ENCODE measurements at places on chromosomes 12 and 14. TPM values are rescaled to one million over a fixed set of nuclear protein-coding genes. Genes with fewer than 3 reads are reported as not detected.

DNA sequence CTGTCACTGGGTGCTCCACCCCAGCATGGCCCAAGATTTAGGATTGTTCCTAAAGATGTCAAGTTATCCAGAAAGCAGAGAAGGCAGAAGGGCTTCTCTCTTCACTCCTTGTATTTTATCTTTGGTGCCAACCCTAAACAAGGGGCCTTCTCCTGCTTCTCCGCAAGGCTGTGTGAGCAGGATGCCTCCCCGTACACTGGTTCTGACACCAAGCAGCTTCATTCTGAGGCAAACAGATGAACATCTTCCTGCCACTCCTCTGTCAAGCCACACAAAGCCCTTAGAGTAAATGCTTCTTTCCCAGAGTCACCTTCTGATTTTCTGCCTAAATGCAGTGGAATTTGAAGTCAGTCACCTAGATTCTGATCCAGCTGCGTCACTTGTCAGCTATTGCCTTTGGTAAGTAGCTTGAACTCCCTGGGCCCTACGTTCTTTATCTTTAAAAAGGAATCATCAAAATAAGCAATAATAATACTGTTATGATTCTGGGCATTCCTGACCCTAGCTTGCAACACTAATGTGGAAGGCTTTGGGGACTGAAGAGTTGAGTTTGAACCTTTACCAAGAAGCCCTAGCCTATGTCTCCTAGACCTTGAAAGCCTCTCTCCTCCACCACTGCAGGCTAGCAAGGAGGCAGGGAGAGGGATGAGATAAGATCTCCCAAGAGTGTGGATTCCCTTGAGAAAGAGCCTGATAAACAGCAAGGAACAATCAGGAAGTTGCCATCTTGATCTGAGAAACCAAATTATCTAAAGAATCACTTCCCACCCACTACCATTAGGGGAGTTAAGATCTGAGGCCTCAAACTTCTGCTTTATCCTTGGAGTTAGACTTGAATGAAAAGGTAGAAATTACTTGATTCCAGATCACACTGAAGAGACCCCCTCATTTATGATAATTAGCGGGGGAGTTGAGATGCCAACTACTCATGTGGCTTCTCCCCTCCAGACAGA lies 5.7 kb downstream of the KRT73 start:
- no peak for DNase-seq
- H3K4me3 ChIP-seq, result no peak overlapping the region
- no peaks in the 10 kb centered on the region for H3K36me3 ChIP-seq
- no peaks in the 10 kb centered on the region for H3K4me1 ChIP-seq

DNA sequence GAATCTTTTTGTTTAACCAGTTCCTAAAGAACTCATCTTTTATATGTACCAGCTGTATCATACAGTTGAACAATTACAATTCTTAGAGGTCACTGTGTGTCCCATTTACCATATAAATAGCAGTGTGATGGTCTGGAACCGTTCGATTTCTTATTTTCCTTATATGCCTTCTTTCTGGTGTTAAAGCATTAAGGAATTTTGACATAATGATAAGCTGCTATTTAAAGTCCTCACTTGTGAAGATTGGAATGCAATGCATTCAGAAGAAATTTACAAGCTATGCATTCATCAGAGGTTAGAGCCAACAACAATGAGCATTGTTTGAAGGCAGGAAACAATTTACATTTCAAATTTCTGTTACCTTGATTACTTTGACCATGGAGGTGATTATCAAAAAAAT lies 80.0 kb upstream of the PRICKLE1 start:
- no peaks in the 10 kb centered on the region for H3K27me3 ChIP-seq
- DNase-seq, result no peak
- H3K36me3 ChIP-seq, result no peaks in the 10 kb centered on the region
- no peaks in the 10 kb centered on the region for H3K4me1 ChIP-seq
- no peak overlapping the region for H3K27ac ChIP-seq

GRCh38 chr12:131939007-131939406 lies 9.9 kb downstream of the PUS1 start:
- no peak overlapping the region for H3K27ac ChIP-seq
- H3K4me1 ChIP-seq, result no peaks in the 10 kb centered on the region
- H3K36me3 ChIP-seq, result no peaks in the 10 kb centered on the region
- no peak overlapping the region for H3K4me3 ChIP-seq
- DNase-seq, result no peak

DNA sequence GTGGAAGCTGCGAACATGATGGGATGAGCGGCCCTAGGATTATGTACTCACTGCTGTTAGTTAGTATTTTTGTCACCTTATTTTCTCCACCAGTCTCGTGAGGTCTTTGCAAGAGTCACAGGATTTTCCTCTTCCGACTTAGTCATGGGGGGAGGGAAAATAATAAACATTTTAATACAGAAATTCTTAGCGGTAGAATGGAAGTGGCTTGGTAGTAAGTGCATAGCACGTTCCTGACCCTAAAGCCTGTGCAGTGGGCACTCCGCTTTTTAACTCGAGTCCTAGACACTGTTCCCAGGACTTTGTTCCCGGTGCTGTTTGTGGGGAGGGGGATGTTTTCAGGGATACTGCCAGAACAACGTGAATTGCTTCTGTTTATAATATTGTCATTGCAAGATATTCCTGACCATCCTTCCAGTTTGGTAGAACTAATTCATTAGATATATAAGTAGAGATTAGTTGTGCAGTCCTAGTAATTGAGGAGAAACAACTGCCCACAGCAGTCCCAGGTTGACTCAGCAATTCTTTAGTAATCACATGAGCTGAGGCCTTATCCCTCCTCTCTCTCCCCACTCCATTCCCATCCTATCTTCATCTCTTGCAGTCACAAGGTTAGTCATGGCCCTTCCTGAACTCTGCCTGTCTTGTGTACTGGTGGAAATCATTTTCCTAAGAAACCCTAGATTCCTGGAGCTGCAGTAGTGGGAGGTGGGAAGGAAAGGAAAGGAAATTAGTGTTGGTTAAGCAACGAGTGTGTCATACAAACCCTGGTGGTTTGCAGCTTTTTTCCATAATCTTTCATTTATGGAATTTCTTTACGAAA lies 799 bp downstream of the SLC38A6 start:
- peak overlapping the region; percentile 96 for H3K27ac ChIP-seq
- H3K36me3 ChIP-seq, result no peaks in the 10 kb centered on the region
- H3K27me3 ChIP-seq, result no peaks in the 10 kb centered on the region

DNA sequence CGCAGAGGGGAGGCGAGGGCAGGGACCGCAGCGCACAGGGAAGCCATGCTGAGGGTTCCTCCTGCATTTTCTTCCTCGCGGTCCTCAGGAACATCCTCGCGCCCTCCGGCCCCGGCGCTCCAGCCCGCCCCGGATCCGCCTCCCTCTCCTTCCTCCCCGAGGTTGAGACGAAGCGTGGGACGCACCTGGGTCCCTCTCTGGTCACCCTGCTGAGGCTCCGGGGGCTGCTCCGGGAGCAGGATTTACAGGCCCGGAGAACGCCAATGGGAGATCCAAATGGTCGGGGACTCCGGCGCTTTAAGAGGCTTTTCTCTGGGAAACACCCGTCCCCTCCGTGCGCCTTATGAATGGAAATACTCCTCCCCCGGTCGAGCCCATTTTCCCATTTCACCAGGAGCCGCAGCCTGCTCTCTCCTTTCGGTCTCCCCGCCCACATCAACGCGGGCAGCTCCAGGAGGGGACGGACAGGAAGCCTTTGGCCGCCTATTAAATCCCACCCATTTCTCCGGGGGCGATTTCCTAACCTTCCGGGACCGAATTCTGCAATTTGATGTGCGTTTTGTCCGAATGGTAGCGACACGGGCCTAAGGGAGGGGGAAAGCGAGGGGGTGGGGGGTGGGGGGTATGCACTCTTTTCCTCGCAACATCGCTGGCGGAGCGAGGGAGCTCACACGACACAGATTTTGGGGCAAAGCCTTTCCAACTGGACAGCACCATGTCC lies at the start of gene UNC79:
UNC79 (plus strand) TSS at position 625 of the 721 bp plus-strand sequence; CDS start at position 716, 91 bp downstream.
- H3K4me3 ChIP-seq, result no peak within 1 kb of the TSS
- H3K27ac ChIP-seq, result no peak within 1 kb of the TSS
- no peak for DNase-seq
- H3K27me3 ChIP-seq, result peaks cover 37% of the 10 kb centered on the region
- H3K4me1 ChIP-seq, result no peaks in the 10 kb centered on the region

DNA sequence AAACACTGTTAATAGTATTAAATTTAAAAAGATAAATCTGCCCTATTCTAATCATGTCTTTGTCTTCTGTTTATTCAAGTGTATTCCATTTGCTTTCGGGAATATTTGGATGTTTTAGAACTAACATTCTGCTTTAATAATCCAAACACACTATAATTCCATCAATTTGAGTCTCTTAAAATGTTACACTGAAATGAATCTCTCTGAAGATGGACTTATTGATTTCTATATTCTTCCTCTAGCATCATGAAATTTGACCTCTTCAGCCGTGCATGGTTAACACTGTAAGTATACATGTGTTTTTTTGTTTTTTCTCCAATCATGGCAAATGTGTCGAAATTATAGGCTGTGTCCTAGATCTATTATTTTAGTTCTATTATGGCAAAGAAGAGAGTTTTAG lies 339.2 kb downstream of the ACSS3 start:
- H3K27me3 ChIP-seq, result no peaks in the 10 kb centered on the region
- DNase-seq, result no peak
- H3K36me3 ChIP-seq, result no peaks in the 10 kb centered on the region

DNA sequence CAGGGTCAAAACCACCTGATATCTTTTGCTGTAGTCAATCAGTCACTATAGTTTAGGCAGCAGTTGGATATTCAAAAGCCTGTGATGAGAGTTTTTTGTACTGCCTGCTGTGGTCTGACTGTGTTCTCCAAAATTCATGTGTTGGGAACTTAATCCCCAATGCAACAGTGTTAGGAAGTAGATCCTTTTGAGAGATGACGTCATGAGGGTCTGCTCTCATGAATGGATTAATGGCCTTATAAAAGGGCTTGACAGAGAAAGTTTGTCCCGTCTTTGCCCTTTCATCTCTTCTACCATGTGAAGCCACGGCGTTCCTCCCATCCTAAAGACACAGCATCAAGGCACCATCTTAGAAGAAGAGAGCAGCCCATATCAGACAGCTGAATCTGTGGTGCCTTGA lies 50.8 kb upstream of the PDE3A start:
- no peak overlapping the region for H3K27ac ChIP-seq
- DNase-seq, result no peak
- H3K4me1 ChIP-seq, result no peaks in the 10 kb centered on the region
- H3K36me3 ChIP-seq, result no peaks in the 10 kb centered on the region
- H3K4me3 ChIP-seq, result no peak overlapping the region

GRCh38 chr12:58896278-58896677 lies 24.0 kb downstream of the LRIG3 start:
- no peaks in the 10 kb centered on the region for H3K36me3 ChIP-seq
- DNase-seq, result no peak

DNA sequence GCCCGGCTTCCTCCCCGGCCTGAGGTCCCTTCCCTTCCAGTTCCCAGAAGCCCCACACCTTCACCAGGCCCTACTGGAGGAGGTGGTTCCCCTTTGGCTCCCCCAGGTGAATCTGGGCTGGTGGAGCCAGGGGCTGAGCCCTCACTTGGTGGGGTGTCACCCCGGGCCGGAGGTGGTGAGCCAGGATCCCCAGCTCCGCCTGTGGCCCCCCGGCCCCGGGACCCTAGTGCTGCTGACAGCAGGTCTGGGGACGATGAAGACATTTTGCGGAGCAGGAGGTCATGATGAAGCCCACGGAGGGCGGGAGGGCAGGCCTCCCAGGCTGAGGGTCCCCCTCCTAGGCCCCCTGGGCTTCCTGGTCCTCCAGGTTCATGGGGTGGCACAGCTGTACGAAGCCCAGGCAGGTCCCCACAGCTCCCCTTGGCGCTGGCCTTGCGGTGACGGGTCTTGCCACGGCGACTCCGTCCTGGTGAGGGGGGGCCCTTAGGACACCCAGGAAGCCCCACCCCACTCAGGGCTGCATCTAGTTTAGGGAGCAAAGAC lies 16.6 kb downstream of the MAP3K12 start:
- no peaks in the 10 kb centered on the region for H3K36me3 ChIP-seq
- no peak for DNase-seq
- H3K4me3 ChIP-seq, result no peak overlapping the region
- no peaks in the 10 kb centered on the region for H3K4me1 ChIP-seq

DNA sequence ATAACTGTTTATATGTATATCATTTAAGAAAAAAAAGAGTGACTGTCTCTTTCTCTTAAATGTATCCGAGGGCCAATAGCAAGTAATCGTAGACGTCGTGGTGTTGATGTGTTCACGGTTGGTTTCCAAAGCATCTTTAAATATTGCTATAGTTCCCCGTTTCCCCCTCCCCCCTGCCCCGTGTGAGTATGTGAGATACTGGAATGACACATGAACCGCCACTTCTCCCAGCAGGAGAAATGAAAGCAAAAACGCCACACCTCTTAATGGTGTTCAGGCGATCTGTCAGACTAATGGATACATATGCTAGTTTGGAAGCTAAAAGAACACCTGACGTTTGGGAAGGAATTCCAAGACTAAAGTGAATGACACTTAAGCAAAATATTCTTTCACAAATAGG lies 258.3 kb downstream of the FOXN3 start:
- no peaks in the 10 kb centered on the region for H3K36me3 ChIP-seq
- H3K4me3 ChIP-seq, result no peak overlapping the region
- no peak overlapping the region for H3K27ac ChIP-seq
- no peak for DNase-seq
- H3K27me3 ChIP-seq, result no peaks in the 10 kb centered on the region

- no peaks in the 10 kb centered on the region for H3K27me3 ChIP-seq
- no peaks in the 10 kb centered on the region for H3K36me3 ChIP-seq
- no peaks in the 10 kb centered on the region for H3K4me1 ChIP-seq
- no peak overlapping the region for H3K4me3 ChIP-seq
- peak overlapping the region; percentile 9 for H3K27ac ChIP-seq
Measured at GRCh38 chr12:65536876-65537681, 258.6 kb downstream of the MSRB3 start.

GRCh38 chr12:2627835-2628191 lies 167.0 kb upstream of the FKBP4 start:
- no peaks in the 10 kb centered on the region for H3K4me1 ChIP-seq
- H3K4me3 ChIP-seq, result no peak overlapping the region
- no peaks in the 10 kb centered on the region for H3K36me3 ChIP-seq
- no peak for DNase-seq
- no peaks in the 10 kb centered on the region for H3K27me3 ChIP-seq
- peak overlapping the region; percentile 42 for H3K27ac ChIP-seq

DNA sequence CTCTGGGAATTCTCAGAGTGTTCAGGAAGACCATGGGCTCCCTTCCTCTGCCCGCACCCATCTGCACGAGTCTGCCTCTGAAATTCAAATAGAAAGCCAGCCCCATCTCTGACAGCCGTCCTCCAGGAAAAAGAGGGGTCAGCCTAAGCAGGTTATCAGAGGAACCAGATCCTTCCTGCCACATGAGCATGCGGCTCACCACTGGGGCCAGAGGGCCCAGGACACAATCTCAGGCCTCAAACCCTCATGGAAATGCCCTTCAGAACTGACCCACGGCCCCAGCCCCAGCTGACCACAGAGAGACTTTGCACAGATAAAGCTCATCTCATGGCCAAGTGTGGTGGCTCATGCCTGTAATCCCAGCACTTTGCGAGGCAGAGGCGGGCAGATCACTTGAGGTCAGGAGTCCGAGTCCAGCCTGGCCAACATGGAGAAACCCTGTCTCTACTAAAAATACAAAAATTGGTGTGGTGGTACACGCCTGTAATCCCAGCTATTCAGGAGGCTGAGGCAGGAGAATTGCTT lies 23.2 kb downstream of the PXN start:
- H3K36me3 ChIP-seq, result no peaks in the 10 kb centered on the region
- H3K27me3 ChIP-seq, result no peaks in the 10 kb centered on the region
- peak overlapping the region; percentile 82 for H3K27ac ChIP-seq
- DNase-seq, result no peak
- no peak overlapping the region for H3K4me3 ChIP-seq

- no peak overlapping the region for H3K4me3 ChIP-seq
- no peaks in the 10 kb centered on the region for H3K4me1 ChIP-seq
- H3K27me3 ChIP-seq, result no peaks in the 10 kb centered on the region
- H3K27ac ChIP-seq, result no peak overlapping the region
- DNase-seq, result no peak
Measured at GRCh38 chr14:86938320-86938719, 1054.7 kb downstream of the GALC start.

ZNF410 gene
- 59.0 TPM for total RNA-seq

MARK3 gene
- 107 TPM for total RNA-seq

MIP gene
- total RNA-seq, result not detected
